ENCODE measurements at places on chromosomes 1 and 21. TPM values are rescaled to one million over a fixed set of nuclear protein-coding genes. Genes with fewer than 3 reads are reported as not detected.

The OVAAL gene
- not detected for total RNA-seq

GRCh38 chr1:214838351-214838750 is 235.4 kb downstream of the CENPF start:
- DNase-seq, result no peak

DNA sequence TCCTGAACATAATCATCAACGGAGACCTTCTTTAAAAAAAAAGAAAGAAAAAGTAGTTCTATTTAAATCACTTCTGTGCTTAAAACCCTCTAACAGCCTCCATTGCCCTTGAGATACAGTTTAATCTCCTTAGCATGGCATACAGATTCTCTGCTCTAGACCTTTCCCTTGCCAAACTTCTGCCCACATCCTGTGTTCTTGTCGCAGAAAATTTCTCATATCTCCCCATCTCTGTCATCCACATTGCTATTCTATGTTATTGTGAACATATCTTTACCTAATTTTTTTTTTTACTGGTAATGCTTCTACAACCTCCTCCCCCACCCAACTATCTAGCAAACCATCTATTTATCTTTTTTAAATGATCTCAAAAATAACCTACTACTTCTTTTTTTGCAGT is 135.7 kb upstream of the PROX1 start:
- DNase-seq, result no peak

The HMGN2 gene
- 166 TPM for total RNA-seq

The WDR64 gene
- not detected for total RNA-seq

The SLC9C2 gene
- not detected for total RNA-seq

GRCh38 chr1:30868833-30869435 is 39.6 kb downstream of the SDC3 start:
- DNase-seq, result no peak

- no peak for DNase-seq
These were observed 53.8 kb upstream of the OLFM3 start for GRCh38 chr1:102050556-102050955.

- DNase-seq, result peak; percentile 93
These were observed 1.6 kb upstream of the SH3BGRL3 start for GRCh38 chr1:26278303-26278702.

- no peak for DNase-seq
These were observed 56.3 kb downstream of the SMYD3 start for GRCh38 chr1:246450611-246451251.

The NTNG1 gene
- 6.5 TPM for total RNA-seq

- no peak for DNase-seq
These were observed 69.9 kb downstream of the CACHD1 start for GRCh38 chr1:64539781-64540218.

The LAD1 gene
- 303 TPM for total RNA-seq

The MAP10 gene
- 0.73 TPM for total RNA-seq

DNA sequence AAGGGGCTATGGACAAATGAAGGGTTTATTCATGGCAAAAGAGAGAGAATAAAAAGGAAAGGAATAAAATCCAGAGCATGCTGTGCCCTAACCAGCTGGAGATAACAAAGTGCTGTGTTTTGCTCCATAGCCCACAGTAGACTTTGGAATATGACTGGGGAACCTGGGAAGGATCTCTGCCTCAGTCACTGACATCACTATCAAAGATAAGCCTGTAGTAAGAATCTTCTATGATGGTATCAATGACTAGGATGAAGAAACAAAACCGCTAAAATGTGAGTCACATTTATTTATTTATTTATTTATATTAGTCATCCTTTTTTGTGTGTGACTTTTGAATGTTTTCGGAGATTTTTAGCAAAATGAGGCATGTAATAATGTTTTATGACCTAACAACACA is 56.3 kb downstream of the NVL start:
- DNase-seq, result no peak

DNA sequence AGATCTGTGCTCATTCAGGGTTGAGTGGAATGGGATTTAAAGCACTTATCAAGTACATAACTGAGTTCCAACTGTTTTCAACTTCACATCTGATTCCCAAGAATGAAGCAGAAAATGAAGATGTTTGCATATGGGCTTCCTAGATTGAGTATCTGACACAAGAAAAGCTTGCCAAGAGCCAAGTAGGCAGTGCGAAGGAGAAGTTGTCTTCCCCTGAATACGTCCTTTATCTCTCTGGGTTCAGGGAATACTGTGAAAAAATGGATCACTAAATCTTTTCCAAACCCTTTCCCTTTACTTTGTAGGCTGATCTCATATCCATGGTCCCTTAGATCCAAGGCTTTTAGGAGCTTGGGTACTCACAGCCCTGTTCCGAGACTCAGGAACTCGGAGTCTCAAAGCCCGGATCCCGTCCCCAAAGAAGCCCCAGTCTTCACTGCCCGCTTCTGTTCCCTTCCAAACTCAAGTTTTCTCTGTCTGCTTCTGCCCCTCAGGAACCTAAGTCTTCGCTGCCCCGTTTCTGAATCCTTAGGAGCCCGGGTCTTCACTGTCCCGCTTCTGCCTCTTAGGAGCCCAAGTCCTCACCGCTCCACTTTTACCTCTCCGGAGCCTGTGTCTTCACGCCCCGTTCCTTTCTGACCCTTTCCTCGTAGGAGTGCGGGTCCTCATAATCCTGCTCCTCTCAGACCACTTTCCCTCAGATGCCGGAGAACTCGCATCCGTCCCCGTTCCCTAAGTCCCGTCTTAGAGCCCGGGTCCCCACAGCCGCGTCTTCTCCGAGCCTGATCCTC is 616 bp downstream of the TAF12 start:
- no peak for DNase-seq

- DNase-seq, result no peak
These were observed 314.2 kb upstream of the POU3F1 start for GRCh38 chr1:38360807-38361206.

The PTAFR gene
- total RNA-seq, result 3.3 TPM

DNA sequence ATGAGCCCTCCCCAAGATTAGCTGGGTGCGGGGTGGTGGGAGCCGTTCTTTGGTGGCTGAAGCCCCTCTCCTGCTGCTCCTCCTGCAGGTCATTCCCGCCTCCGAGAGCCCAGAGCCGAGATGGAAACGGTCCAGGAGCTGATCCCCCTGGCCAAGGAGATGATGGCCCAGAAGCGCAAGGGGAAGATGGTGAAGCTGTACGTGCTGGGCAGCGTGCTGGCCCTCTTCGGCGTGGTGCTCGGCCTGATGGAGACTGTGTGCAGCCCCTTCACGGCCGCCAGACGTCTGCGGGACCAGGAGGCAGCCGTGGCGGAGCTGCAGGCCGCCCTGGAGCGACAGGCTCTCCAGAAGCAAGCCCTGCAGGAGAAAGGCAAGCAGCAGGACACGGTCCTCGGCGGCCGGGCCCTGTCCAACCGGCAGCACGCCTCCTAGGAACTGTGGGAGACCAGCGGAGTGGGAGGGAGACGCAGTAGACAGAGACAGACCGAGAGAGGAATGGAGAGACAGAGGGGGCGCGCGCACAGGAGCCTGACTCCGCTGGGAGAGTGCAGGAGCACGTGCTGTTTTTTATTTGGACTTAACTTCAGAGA is 448 bp downstream of the G0S2 start:
- DNase-seq, result no peak

The AK4 gene
- 55.0 TPM for total RNA-seq

The HHAT gene
- 4.1 TPM for total RNA-seq

DNA sequence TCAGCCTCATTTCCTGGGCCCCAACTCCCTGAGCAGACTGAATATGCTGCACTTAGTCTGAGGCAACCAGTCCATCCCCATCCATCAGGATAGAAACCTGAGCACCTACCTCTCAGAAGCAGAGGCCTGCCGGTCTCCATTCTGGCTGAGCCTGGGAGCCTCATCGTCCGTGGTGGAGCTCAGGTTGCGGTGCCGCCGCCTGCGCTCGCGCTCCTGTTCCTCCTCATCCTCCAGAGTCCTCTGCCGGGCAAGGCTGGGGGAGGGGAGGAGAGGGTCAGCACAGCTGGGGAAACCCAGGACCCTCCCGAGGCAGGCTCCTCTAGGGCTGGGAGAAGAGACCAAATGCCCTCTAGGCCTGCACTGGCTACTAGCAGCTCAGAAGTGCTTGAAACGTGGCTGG is 10.1 kb downstream of the LAD1 start:
- DNase-seq, result no peak

The NTMT2 gene
- not detected for total RNA-seq

The HMGCS2 gene
- total RNA-seq, result 34.7 TPM

GRCh38 chr1:61682891-61683290 is 42.0 kb downstream of the TM2D1 start:
- no peak for DNase-seq

DNA sequence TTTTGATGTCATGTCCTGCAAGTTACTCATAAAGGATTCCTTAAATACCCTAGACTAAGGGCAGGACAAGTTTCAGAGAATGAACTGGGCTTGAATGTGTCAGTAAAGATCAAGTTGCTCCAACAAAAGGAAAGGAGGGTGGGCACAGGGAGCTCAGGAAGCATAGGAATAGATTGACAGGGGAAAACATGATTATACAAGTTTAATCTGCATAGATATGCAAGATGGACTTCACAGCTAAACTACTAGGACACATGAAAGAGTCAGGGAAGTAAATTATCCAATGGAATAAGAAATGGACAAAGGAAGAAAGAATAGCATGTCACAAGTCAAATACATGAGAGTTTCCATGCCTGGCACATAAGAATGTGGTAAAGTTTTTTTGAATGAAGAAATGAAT is 203.9 kb upstream of the SAMSN1 start:
- no peak for DNase-seq

The GNG4 gene
- 0.72 TPM for total RNA-seq

- DNase-seq, result no peak
These were observed 16.8 kb upstream of the PTPRC start for GRCh38 chr1:198622001-198622400.

The TTC3 gene
- 130 TPM for total RNA-seq

DNA sequence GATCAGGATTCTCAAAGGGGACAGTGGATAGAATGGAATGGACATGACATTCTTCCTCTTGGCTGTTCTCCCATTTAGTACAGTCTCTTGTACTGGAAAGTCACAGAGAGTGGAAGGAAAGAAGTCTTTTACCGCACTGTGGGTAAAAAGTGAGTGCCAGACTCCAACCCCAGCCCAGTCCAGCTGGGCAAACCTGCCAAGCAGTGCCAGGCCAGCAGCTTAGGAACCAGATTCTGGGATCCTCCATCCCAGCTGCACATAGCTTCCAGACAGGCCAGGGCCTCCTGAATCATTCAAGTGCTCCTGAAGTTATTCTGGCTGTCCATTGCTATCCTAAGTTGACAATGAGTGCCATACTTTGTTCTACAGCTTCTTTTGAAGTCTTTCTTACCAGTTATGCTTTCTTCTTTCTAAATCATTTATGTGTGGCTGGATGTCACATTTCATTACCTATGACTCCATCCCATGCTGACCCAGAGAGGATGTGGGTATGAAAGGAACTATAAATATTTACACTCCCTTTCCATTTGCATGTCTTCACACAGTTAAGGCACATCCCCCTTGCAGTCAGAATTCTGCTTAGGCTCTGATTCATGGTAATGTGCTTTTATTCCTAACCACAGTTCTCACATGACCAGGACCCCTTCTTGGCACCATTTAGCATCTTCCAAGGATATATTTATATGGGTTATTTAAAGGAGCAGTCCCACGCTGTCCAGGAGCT is 88.9 kb downstream of the AK5 start:
- DNase-seq, result no peak

GRCh38 chr1:23576338-23577055 is 17.2 kb upstream of the ID3 start:
- DNase-seq, result no peak

The SYCP1 gene
- not detected for total RNA-seq

GRCh38 chr1:105485207-105485606 is 1571.3 kb upstream of the PRMT6 start:
- DNase-seq, result no peak

DNA sequence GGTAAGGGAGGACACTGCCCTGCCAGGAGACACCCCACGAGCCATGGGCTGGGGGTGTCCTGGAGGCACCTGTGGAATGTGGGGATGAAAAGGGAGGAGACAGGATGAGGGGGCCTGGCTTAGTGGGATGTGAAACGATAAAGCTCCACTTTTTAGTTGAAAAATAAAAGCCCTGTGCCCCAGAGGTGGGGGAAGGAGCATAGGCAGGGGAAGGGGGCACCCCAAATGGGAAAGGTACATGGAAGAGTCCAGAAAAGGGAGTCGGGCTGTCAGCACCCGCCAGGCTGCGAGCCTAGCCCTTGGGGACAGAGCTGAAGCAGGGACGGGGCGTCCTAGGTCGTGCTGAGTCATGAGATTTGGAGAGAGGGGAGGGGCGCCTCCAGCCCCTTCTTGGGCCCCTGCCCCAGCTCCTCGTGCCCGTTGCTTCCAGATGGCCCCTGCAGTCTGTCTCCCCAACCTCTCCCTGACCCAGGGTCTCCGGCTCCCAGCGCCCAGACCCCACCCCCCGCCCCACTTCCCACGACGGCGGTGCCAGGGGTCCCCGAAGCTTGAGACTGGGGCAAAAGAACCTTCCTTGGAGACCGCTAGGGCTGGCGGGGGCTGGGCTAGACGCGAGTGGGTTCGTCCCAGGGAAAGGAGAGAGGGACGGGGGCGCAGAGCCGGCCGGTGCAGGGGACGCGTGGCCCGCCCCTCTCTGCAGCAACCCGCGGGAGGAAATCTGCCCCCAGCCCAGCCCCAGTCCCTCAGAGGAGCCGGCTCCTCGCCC is 795 bp downstream of the SYT2 start:
- DNase-seq, result no peak

The UAP1 gene
- 65.7 TPM for total RNA-seq

The CD52 gene
- total RNA-seq, result 9.9 TPM

DNA sequence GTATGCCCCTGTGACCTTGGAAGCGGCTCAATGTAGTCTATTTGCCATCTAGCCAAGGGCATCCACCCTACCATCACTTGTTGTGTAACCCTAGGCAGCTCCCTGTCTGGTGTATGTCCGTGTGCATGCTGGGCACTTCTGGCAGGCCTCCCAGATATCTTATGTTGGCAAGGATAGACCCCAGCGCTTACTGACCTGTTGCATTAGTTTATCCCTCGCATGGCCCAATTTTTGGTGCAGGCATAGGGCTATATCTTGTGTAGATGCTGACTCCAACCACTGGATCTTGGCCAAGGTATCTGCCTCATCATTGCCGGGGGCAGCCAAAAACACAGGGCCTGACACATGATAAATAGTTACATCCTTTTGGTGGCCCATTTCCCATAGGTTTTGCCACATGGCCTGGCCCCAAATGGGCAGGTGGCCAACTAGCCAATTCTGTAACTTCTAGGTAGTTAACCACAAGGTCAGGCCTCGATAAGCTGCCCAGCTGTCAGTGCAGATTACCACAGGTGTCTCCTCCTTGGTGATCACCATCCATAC is 14.0 kb upstream of the TBX19 start:
- DNase-seq, result no peak

GRCh38 chr1:164504749-164505148 is 54.2 kb upstream of the PBX1 start:
- DNase-seq, result no peak

GRCh38 chr1:219438386-219438785 is 174.5 kb downstream of the ZC3H11B start:
- no peak for DNase-seq

GRCh38 chr1:171809834-171810233 is 28.4 kb downstream of the METTL13 start:
- no peak for DNase-seq

The PBX1 gene
- 34.6 TPM for total RNA-seq

The ZNF695 gene
- not detected for total RNA-seq

GRCh38 chr1:230186874-230187273 is 119.8 kb downstream of the GALNT2 start:
- DNase-seq, result no peak

GRCh38 chr1:4301007-4301406 is 353.4 kb upstream of the AJAP1 start:
- DNase-seq, result no peak
